Inflammatory macrophage treated with lipopolysaccharide for 4 hours (primary cell): ENCODE measurements at places on chromosomes 2 and 18.

DNA sequence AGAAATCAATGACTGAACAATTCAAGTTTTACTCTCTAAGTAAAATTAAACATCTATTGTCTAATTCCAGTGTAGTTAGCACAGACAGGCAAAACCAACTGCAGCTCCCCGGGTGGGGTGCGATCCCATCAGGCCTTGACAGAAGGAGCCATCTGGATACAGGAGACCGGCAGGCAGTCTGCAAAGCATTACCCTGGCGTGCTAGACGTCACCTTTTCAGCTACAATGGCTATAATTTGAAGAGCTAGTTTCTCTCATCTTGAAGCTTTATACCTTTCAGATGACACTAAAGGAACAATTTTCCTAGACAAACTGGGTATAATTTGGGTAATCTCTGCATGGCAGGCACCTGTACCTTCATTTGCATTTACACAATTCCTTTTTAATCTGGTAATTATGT is 761.5 kb upstream of the SOX11 start:
- no peak for DNase-seq

- no peak for DNase-seq
These were observed 455.0 kb upstream of the ST6GAL2 start for GRCh38 chr2:107340955-107341354.

GRCh38 chr2:120177973-120178372 is 45.2 kb downstream of the TMEM185B start:
- DNase-seq, result no peak

- no peak for DNase-seq
These were observed 297.9 kb downstream of the RDH14 start for GRCh38 chr2:18262601-18263000.

DNA sequence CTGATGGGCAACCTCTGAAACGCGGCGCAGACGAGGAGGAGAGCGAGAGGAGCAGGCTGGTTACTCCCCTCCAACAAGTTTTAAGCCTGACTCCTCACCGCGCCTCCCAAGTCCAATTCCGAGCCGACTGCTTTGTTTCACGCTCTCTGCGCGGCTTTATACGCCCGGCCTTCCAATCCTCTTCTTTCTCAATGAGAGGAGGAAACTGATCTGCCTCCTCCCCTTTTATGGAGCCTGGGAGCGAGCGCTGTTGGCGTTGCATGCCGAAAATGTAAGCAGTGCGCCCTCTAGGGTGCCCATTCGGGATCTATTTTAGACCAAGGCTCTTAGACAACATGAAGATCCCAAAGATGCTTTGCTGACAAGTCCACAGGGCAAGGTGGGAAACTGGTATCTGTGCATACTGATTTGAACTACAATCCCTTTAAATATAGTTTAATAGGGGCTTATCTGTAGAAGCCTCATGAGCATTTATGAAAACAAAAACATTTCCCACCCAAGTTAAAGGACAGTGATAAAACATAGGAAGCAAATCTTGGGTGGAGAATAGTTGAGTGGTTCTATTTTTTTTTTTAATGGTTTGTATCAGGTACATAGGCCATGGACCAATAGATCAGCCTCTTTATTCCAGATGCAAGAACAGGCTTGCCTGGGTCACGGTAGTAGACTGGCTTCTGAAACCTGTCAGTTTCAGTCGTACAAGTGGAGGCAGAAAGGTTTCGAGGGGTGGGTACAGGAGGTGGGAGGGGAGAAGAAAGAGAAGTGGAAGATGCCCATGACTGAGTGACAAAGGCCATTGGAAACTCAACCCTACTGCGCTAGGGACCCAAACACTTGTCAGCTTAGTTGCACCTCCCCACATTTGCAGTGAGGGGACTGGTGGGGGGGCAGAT is at the start of gene RND3:
Gene RND3, minus strand, starts transcription at position 131 of the 893 bp plus-strand sequence. CDS start 250 bp downstream, outside the sequence.
- peak; percentile 83 for DNase-seq

- no peak for DNase-seq
These were observed 83.1 kb downstream of the KLF7 start for GRCh38 chr2:207082619-207083018.

GRCh38 chr18:22964116-22964515 is 31.0 kb downstream of the RBBP8 start:
- DNase-seq, result no peak

DNA sequence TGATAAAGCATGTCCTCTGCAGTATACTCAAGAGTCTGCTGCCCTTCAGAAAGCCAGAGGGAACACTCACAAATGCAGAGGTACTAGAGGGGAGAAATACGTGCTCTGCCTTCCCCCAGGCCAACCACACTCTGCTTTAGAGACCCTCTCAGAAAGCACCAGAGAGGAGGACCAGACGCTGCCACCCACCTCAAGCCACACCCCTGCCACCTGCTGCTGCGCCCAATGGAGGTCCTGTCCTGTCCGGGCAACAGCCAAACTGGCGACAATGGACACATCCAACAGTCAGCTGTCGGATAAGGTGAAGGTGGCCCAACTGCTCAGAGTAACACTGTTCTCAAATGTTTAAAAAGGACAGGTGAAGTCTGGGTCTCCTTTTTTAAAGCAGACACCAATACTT is 44.6 kb downstream of the FAM168B start:
- no peak for DNase-seq

GRCh38 chr18:286515-287310 is 18.9 kb upstream of the THOC1 start:
- DNase-seq, result peak; percentile 53

- DNase-seq, result no peak
These were observed 2.0 kb upstream of the DARS1 start for GRCh38 chr2:135987441-135987840.

DNA sequence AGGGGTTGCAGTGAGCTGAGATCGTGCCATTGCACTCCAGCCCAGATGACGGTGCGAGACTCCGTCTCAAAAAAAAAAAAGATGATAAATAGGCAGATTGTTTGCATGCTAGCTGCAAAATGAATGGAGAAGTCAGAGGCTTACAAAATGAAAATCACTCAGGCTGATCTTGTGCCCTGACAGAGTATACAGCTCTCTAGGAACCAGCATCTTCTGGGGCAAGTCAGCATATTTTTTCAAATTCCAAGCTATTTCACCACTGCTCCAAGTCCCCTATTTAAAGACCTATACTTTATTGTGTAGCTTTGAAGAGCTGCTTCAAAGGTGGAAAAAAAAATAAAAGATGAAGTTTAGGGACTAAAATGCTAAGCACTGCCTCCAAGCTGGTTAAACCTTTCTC is 6.1 kb downstream of the E2F6 start:
- DNase-seq, result no peak

- no peak for DNase-seq
These were observed 313.1 kb upstream of the SYT4 start for GRCh38 chr18:43590182-43590903.

- DNase-seq, result no peak
These were observed 70.5 kb upstream of the AFF3 start for GRCh38 chr2:100212850-100213249.

DNA sequence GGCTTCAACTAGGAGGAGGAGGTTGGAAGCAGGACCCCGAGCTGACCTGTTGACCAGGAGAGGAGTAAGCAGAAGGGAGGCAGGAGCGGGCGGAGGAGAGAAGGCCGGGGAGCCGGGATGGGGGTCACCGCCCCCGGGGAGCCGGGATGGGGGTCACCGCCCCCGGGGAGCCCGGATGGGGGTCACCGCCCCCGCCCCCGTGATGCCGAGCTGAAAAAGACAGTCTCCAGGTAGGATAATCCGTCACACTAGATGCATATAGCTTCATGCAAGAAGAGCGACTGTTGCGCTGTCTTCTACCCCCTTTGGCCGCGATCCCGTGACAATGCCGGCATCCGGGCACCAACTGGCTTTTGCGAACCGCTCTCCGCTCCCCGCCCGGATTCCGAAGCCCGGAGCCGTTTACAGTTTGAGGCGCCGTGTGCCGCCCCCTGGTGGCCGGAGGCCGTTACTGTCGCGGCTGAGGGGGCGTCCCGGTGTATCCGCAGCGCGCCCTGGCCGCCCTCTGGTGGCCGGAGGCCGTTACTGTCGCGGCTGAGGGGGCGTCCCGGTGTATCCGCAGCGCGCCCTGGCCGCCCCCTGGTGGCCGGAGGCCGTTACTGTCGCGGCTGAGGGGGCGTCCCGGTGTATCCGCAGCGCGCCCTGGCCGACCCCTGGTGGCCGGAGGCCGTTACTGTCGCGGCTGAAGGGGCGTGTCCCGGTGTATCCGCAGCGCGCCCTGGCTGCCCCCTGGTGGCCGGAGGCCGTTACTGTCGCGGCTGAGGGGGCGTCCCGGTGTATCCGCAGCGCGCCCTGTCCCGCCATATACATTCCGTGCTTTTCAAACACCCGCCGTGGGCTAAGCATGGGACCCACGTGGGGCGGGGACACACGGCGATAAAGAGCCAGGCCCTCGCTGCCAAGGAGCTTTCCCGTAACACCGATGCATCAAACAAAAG is 89.6 kb downstream of the ACTR3 start:
- peak; percentile 23 for DNase-seq

GRCh38 chr2:220127311-220127710 is 499.9 kb downstream of the SLC4A3 start:
- no peak for DNase-seq

GRCh38 chr18:62999392-62999791 is 284.1 kb downstream of the PHLPP1 start:
- no peak for DNase-seq

GRCh38 chr18:37253394-37254235 is 312.0 kb downstream of the CELF4 start:
- DNase-seq, result no peak

DNA sequence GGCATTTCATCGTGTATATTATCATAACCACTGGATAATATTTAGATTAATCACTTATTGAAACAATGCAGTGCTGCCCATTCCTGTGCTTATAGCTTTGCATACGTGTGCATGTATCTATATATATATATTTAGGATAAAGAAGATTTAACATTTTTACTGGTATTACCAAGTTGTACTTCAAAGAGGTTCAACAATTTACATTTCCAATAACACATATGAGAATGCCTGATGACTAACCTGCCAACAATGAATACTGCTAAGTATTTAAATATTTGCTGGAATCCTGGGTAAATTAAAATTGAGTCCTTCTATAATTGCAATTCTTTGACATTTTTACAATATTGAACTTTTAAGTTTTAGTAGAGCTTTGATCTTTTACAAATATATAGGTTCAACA is 111.4 kb downstream of the SLC39A10 start:
- no peak for DNase-seq

GRCh38 chr2:40388161-40388560 is 63.7 kb downstream of the SLC8A1 start:
- peak; percentile 49 for DNase-seq

GRCh38 chr2:72106978-72107377 is 40.7 kb downstream of the CYP26B1 start:
- no peak for DNase-seq

- DNase-seq, result no peak
These were observed 44.8 kb downstream of the REV1 start for GRCh38 chr2:99445065-99445464.

DNA sequence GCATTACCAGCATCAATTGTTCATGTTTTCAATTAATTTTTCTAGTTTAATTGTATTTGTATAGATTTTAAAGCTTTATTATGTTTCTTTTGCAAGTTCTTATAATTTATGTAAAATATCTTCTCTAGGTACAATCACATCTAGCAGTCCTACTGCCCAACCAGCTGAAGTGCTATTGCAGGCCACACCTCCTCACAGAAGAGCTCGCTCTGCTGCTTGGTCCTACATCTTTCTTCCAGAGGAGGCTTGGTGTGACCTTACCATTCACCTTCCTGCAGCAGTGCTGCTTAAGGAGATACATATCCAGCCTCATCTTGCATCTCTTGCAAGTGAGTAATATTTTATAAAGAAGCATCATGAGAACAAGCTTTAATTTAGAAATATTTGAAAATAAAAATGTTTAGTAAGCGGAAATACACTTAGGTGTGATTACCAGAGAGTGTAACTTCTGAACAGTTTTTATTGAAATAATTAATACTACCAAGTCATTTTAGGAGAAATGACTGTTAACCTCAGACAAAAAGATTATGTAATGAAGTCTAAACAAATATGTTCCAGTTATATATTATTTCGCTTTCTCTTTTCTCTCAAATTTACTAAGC is 122.9 kb upstream of the TTC27 start:
- DNase-seq, result no peak

GRCh38 chr2:138237667-138238384 is 263.7 kb upstream of the SPOPL start:
- DNase-seq, result no peak

DNA sequence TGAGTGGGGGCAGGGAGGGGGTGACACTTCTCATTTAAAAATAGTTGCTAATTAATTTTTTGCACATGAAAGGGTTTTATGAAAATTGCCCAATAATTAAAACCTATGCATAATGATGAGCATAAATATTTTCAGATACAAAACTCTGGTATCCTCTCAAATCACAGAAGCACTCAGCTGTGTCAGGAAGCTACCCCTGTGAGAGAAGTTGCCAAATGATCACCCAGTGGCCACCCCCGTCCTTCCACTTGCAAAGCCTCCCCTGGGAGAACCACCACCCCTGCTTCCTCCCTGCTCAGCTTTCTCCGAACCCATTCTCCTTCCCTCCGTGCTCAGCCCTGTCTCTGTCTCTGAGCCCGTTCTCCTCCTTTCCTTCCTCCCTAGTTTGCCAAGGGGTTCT is 400.2 kb upstream of the SALL3 start:
- DNase-seq, result no peak

- DNase-seq, result no peak
These were observed 762.2 kb upstream of the HS6ST1 start for GRCh38 chr2:129080715-129081476.

GRCh38 chr2:10380048-10380926 is 67.8 kb downstream of the ODC1 start:
- peak; percentile 72 for DNase-seq

DNA sequence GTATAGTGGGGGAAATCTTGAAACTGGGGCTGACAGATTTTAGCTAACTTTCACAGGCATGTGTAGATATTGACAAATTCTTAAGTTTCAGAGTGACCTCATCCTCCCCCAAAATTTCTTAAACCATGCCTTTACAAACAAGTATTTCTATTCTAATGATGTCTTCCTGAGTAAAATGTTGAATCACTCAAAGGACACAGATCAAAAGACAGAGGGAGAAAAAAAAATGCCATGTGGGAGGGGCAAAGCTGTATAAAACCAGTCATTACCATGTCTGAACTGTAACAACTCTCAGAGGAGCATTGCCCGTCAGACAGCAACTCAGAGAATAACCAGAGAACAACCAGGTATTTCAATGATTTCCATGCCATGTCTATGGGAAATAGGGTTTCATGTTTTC is at the start of gene SERPINB2:
Gene SERPINB2, plus strand, starts transcription at position 282 of the 400 bp plus-strand sequence. CDS start 3,740 bp downstream, outside the sequence.
- DNase-seq, result peak; percentile 85

DNA sequence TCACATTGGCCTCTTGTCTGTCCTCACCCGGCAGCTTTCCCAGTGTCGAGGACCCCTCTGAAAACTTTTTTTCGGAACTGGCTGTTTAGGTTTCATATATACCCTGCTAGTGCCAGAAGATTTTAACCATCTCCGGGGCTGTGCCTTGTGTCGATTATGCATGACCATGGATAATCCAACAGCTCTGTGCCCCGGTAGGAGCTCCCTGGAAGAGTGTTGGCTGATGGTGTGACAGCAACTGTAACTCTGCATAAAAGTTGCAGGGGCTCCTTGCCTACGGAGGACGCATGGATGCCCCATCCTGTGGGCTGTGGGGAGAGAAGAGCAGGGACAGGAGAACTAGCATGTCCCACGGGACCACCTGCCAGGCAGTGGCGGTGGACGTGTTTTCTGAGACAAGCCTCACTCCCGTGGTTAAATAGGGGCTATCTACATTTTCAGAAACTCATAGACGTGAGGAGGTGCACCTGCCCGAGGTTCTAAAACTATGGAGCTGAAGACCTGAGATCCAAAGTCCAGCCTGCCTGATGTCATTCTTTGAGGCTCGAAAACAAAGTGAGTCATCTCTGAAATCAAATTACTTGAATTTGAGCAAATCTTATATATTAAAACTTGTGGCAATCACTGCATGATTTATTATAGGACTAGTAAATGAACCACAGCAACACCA is 437.2 kb upstream of the HS6ST1 start:
- no peak for DNase-seq

GRCh38 chr18:25962176-25962575 is 128.2 kb downstream of the SS18 start:
- no peak for DNase-seq
